ENCODE measurements at places on chromosomes 6 and 20. TPM values are rescaled to one million over a fixed set of nuclear protein-coding genes. Genes with fewer than 3 reads are reported as not detected.

- DNase-seq, result no peak
Observed at GRCh38 chr20:50004229-50004628, 21.4 kb downstream of the SNAI1 start.

- DNase-seq, result no peak
Observed at GRCh38 chr6:158674342-158675131, 24.7 kb downstream of the SYTL3 start.

Gene PTPRA
- total RNA-seq, result 50.2 TPM

- DNase-seq, result peak; percentile 35
Observed at GRCh38 chr20:40892642-40893041, 136.0 kb upstream of the TOP1 start.

DNA sequence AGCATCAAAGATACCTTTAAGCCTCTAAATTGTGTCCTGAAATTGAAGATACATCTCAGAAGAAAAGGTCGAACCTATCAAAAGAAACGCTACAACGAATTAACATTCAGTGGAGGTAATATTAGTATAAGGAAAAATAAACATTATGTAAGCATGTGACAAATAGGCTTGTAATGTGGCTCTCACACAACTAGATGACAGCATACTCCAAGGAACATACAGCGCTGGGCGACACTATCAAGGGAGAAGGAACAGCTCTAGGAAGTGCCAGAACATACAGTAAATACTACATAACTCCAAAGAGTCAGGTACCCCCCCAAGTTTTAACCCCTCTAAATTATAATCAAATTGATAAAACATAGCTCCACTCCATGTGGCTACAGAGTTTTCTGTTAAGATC, 103.5 kb downstream of the LAMP5 start:
- peak; percentile 73 for DNase-seq

DNA sequence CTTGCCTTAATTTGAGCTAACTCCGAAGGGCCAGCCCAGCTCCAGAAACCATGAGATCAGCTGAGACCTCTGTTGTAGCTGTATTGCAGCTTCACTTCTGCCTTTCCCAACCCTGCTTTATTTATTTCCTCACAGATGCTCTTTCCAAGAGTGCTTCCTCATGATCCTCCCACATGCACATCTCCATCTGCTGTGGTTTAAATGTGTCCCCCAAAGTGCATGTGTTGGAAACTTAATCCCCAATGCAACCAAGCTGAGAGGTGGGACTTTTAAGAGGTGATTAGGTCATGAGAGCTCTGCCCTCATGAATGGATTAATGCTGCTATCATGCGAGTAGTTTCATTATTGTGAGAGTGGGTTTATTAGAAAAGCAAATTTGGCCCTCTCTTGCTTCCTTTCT, 164.4 kb upstream of the TAB2 start:
- DNase-seq, result no peak

Gene SNAI1
- total RNA-seq, result 8.4 TPM

Gene ECT2L
- not detected for total RNA-seq

GRCh38 chr6:14596410-14596809, 478.8 kb downstream of the CD83 start:
- DNase-seq, result peak; percentile 85

- no peak for DNase-seq
Observed at GRCh38 chr6:7580537-7580926, 9.5 kb upstream of the SNRNP48 start.

- DNase-seq, result peak; percentile 15
Observed at GRCh38 chr20:17320456-17320855, 93.6 kb downstream of the PCSK2 start.

DNA sequence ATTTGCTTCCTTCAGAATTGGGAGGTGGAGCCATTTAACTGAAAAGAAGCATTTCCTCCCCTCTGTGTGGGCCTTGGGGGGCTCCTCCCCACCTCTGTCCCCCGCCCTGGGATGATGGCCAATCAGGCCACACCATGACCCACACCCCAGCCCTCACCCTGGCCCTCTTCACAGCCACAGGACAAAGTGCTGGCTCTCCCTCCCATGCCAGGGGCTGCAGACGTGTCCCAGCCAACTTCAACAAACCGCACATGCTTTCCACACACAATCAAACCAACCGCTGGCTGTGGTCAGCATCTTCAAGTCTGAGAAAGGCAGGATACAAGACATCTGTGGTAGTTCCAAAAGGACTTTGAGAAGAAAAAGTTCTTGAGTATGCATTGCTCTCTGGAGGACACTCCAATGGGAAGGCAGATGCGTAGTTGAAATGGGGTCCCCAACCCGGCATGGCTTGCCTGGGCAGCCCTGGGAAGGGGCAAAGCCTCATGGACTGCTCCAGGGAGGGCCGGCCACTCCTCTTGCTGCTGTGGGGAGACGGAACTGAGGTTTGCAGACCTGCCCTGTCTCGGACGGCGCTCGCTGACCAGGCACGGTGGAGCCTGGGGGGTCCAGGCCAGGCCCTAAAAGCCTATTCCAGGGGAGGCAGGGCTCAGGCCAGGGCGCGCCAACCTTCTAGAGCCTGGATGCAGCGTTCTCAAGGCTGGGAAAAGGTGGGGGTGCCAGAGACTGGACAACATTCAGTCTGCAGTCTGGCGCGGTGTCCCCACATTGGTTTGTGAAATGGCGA, 12.2 kb downstream of the TTLL2 start:
- no peak for DNase-seq

Gene C6orf15
- total RNA-seq, result not detected

DNA sequence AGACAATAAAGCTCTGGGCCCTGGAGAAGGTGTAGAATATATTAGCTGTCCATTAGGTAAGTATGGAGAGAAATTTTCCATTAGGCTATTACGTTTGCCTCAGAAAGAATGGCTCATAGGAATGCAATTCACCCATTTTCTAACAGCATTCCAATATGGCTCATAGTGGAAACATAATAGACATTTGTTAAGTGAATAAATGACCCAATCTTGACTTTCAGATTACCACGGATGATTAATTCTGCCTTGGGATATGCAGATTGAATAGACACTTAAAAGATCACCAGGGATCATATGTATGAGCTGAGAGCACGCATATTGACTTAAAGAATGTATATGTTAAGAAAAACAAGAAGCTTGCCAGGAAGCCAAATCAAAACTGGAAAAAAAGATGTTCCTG, 209.1 kb upstream of the CDYL start:
- DNase-seq, result peak; percentile 70

GRCh38 chr20:63652192-63652980, 838 bp downstream of the STMN3 start:
- DNase-seq, result no peak
